NCI-H2081 (cell line): ENCODE measurements at places on chromosomes 6 and 20.

- no peak for DNase-seq
Observed at GRCh38 chr6:106253731-106254130, 71.8 kb downstream of the ATG5 start.

GRCh38 chr6:39049575-39050283, 1.1 kb downstream of the GLP1R start:
- no peak for DNase-seq

GRCh38 chr6:168333491-168333890, 13.9 kb upstream of the DACT2 start:
- no peak for DNase-seq

DNA sequence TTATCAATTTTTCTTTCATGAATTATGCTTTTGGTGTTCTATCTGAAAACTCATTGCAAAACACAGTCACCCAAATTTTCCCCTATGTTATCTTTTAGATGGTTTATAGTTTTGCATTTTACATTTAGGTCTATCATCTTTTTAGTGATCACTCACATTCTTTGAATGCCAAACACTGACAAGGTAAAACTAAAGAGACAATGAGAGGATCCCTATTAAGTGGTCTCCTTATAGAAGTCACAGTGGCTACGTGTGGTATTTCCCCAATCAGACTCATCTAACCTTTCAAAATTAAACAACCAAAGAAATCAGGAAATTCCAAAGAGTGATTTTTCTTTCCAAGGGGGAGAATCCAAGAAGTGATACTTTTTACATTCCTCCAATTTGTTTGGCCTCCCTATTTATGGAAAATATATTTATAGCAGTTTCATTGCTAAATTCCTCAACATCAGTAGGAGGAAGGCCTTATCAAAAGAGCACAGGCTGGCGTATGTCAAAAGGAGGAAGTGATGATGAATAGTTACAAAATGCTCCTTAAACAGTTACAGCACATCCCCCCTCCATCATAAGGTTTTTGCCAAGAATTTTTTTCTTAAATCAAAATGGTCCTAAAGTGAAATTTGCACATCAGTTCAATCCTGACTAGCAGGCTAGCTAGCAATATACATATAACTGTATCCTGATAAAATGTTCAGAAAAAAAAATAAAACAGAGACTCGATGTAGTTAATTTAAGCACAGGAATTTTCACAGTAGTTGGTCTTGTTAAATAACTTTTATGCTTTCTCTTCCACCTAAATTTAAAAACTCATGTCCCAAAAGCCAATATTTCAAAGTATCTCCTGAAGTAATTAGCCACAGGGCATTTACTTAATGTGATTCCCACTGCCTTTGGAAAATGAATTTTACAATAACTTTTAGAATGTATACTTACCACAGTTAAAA, 76.2 kb upstream of the IPCEF1 start:
- DNase-seq, result no peak

DNA sequence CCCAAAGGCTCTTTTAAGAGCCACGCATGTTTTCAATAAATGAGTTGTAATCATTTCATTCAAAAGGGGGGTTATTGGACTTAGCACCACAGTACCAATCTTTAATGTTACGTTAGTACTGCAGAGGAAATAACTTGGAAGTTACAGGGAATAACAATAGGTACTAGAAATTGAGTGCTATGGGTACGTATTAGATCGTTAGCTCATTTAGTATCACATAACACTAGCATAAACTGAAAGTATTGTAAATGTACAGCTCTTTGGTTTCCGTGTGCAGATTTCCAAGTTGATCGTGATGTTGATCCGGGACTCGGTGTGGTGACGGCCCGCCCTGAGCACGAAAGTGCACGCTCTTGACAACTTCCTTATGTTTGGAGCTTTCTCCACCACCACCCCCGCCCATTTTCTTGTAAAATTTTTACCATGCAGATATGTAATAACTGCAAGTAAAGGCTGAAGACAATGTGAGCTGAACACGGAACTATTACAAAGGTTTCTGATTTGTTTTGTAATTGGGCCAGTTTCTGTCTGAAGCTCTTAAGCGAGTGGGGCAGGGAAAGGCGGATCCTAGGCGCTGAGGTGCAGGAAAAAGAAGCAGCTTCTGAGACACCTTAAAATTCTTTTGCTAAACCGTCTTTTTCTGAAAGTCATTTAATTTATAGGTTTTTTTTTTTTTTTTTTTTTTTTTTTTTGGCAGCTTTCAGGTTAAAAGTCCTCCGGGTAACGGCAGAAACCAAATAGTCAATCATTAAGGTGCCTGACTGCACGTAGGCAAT, 71.5 kb downstream of the HFE start:
- DNase-seq, result peak; percentile 32

DNA sequence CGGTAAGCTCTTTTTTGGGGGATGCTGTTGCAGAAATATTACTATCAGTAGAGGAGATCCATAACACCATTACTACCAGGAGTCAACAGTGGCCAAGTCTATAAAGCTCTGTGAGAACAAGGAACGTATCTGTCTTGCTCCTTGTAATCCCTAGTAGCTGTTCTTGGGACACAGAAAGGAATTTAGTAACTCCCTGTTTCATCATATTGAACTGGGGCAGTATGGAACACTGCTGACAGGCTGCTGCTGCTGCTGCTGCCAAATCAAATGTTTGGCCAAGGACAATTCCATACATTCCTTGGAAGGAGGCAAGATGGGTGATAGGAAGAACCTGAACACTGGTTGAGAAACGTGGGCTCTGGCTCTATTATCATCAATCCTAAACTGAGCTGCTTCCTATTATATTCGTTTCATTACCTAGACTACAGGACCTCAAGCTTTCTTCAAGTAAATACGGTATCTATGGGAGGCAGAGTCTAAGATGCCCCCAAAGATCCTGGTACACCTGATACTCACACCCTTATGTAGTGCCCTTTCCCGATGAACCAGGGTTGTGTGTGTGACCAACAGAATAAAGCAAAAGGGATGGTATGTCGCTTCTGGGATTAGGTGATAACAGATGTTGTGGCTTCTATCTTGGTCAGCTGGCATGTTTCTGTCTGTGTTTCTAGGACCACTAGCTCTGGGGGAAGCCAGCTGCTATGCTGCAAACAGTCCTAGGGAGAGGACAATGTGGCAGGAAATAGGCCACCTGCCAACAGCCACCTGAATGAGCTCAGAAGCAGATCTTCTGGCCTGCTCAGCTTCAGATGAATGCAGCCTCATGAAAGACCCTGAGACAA, 39.5 kb downstream of the ELOVL5 start:
- peak; percentile 77 for DNase-seq

DNA sequence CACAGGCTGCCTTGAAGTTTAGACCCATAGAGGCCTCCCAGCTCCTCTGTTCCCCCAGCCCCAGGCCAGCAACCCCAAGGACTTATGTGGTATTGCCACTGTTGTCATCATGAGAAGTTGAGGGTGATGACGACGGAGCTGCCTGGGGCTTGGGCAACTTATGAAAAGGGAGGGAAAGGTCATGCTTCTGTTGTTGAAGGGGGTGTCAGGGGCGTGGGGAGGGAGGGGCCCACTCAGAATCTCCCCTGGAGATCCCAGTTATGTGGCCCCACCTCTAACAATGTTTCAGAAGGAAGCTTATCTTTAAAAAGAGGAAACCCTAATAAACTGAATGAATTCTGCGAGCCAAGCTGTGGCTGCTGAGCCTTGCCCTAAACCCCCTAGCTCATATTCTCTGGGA, 4.2 kb downstream of the ADTRP start:
- no peak for DNase-seq

GRCh38 chr6:150349546-150349945, 19.3 kb upstream of the IYD start:
- no peak for DNase-seq

GRCh38 chr6:22017766-22018165, 279.1 kb downstream of the PRL start:
- DNase-seq, result no peak

DNA sequence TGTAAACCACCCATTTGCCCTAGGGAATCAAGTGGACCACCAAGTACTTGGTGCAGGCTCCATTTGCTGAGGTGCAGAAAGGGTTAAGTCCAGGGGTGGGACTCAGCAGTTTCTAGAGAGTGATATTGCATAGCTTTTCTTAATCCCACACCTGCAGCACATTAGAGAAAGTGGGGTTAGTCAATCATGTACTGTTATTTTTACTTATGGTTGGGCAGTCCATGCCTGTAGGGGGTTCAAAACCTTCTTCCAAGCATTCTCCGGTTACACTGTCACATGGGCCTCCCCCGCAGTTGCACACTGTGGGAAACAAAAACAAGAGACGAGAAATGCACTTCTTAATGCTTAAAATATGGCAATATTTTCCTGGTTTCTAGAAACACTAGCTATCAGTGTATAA, 65.5 kb downstream of the LAMA4 start:
- no peak for DNase-seq

DNA sequence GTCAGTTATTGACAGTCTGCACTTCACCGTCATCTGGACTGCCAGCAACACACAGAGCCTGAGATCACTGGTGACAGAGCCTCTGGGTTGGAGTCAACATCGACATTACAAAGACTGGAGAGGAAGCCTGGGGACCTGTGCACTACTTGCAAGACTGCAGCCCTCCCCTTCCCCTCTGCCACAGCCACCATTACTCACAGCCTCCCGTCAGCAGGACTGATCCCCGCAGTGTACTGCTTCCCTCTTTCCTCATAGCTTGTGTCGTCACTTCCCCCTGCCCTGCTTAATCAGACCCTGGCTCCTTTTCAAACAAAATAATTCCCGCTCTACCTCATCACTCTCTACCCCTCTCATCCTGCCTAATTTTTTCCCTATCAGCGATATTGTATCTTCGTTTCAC, 235.5 kb upstream of the KCNQ5 start:
- no peak for DNase-seq

- peak; percentile 22 for DNase-seq
Observed at GRCh38 chr6:109336221-109336961, 45.9 kb downstream of the CD164 start.

DNA sequence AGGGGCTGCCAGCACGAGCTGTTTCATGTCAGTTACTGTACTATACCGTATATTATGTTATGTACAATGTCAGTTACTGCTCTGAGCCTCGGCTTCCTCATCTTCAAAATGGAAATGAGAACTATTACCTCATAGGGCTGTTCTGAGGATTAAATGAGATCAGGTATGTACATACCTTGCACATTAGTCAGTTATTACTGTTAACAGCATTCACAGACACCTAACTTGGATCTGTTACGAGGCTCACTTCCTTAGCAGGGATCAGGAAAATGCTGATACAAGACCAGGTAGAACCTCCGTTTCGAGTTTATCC, 69.7 kb upstream of the TBC1D7 start:
- no peak for DNase-seq

DNA sequence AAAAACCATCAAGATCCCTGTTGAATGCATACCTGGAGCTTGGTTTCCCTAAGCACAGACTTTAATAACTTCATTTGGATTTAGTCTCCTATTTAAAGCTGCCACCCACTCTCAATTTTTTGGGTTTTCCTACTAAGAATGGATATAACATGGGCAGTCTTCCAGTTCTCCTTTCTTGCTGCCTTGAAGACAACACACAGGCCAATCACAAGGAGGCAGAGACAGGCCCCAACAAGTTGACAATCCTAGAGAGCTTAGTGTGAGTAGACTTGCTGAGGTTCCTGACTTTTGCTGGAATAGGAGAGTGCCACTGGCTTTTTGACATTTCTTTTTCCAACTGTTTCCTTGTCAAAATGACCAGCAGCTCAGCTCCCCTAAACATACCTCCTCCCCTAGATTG, 112.3 kb upstream of the ESR1 start:
- DNase-seq, result no peak

GRCh38 chr20:24619212-24619611, 149.8 kb downstream of the SYNDIG1 start:
- DNase-seq, result no peak

GRCh38 chr6:156976216-156977127, 199.3 kb downstream of the ARID1B start:
- DNase-seq, result peak; percentile 47

DNA sequence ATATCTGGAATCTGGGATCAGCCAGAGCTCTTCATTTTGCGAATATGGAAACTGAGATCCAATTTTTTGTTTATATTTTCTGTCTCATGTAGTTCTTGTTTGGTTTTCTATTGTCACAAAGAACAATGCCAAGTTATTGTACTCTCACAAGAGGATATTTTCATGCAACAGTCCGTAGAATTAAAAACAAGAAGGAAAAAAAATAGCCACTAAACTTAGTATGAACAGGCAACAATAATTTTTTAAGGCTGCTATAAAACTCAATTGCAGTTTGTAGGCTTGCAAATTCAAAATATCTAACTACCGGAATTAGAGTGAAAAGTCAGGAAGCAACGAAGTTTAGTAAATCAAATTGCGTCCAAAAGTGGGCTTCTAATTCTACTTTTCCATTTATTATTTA, 1.2 kb downstream of the POPDC3 start:
- DNase-seq, result no peak

DNA sequence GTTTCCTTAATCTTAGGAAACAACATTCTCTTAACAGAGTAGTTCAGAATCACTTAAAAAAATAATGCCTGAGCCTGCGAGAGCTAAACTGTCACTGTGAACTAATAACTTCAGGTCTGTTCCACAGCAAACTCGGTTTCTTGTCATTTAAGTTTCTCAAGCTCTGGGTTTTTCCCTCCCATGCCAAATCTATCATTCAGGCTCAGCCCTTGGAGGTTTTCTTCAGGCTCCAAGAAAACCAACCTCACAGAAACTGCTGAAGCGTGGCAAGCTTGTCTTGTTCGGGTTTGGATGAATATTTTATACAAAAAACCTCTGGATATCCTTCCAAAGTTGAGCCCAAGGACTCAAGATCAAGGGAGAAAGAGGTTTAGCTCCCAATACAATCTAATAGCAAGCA, 99.7 kb upstream of the SNX9 start:
- no peak for DNase-seq

DNA sequence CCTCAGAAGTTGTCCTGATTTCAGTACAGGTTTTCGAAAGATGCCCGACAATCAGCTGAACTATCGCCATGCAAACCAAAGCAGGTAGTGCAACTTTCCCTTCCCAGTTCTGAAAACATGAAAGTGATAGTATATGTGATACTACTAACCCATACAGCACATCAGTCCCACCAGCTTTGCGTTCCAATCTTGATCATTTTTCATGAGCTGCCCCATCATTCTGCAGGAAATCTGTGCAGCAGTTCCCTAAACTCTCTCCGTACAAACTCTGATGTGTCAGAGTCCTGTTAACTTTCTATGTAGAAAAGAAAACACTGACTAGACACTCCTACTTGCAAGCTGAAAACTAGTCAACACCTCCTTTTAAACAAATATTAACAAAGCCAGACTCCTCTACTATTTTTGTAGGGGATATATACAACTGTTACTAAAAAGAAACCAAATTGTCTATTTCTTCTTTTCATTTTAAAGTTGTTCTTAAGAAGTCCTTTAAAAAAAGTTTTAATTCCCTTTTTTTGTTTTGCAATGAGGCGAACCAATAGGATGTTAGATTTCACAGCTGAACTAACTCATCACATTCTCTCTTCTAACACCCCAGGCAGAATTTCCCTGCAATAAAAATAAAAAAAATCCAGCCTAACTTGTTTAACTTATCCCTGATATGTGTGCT, 99.6 kb upstream of the DST start:
- DNase-seq, result no peak
